Naive thymus-derived CD4-positive, alpha-beta T cell (primary cell): ENCODE measurements at places on chromosomes 16 and 17.

DNA sequence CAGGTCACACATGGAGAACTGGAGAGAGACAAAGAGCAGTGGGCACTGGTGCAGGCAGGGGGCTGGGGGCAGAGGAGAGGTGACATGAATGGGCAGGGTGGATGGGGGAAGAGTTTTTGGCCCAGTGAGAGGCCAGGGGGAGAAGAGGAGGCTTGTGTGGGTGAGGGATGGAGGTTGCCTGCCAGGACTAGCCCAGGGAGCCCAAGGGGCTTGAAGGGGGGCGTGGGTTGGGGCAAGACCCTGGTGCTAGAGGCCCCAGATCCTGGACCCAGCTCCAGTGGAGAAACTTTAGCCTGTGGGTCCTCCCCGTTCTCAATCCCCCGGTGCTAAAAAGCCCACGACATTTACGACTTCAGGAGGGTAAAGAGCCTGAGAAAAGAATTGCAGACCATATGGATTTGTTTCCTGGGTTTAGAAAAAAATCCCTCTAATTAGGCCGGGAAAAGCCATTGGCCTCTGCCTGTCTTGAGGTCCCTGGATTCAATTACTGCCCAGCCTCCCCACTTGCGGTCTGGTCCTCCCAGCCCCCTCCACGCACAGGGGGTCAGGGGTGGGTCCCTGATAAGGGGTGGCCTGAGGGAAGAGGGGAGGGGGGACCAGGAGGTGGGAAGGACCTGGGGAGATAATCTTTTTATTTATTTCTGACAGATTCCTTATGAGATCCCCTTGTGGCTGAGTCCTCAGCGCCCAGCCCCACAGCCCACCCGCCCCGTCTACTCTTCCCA is 33.0 kb downstream of the NGFR start:
- no peaks in the 10 kb centered on the region for H3K27me3 ChIP-seq
- no peak for DNase-seq
- no peak overlapping the region for H3K4me3 ChIP-seq
- no peaks in the 10 kb centered on the region for H3K4me1 ChIP-seq
- H3K27ac ChIP-seq, result no peak overlapping the region

DNA sequence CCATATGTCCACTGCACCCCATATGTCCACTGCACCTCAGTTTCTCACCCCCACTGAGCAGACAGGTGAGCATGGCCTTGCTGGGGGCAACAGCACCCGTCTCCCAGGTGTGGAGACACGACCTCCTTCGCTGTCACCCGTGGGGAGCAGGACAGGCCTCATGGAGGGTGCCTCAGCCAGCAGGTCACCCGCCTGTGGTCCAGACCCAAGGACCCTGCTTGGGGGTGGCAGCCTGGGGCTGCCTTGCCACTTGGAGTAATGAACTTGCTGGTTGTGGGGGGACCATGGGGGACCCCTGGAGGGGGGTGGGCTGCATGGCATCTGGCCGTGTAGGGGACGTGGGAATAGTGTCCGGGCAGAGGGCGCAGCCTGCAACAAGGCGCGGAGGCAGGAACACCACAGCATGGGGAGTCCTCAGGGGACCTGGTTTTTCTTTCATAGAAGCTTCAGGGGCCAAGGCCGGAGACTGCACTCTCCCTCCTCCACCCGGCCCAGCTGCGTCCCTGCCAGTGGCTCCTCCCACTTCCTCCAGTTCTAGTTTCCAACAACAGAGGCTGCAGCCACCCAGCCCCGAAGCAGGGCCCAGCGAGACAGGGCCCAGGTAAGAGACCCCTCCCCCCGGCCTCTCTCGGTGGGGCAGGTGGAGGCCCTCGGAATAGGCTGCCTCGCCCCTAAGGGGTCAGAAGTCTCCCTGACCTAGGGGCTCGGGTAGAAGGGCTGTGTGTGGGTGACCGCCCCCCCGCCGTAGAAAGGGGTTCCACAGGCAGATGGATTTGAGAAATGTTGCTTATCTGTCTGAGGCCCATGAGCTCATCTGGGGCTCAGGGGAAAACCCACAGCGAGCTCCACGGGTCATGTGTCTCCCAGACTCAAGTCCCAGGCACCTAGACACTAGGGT is at the start of gene NHLRC4:
TSS of gene NHLRC4 (plus strand) at position 531 of the 898 bp plus-strand sequence. CDS start 1,043 bp downstream, outside the sequence.
- peak; percentile 37 for DNase-seq
- H3K4me1 ChIP-seq, result peaks cover 13% of the 10 kb centered on the region
- peak within 1 kb of the TSS; percentile 53 for H3K4me3 ChIP-seq
- peak within 1 kb of the TSS; percentile 73 for H3K27ac ChIP-seq

GRCh38 chr17:36459045-36459444 is 27.4 kb upstream of the ZNHIT3 start:
- no peak for DNase-seq
- no peaks in the 10 kb centered on the region for H3K4me1 ChIP-seq
- H3K36me3 ChIP-seq, result no peaks in the 10 kb centered on the region
- H3K27me3 ChIP-seq, result no peaks in the 10 kb centered on the region

DNA sequence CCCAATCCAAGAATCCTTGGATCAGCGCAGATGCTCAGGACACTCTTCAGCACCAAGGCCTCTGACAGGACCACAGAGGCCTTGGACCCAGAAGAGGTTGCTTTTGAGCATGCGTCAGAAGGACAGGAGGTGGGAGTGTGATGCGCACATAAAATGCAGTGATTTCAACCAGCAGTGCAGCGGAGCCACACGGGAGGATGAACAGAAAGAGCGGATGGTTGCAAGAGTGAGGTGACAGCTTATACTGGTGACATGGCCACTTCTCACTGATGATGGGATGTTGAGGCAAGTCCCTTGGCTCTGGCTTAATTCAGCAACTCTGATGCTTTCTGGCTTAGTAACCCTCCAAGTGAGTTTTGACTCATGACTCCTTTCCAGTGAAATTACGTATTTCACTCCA is 25.2 kb upstream of the ERN1 start:
- no peak overlapping the region for H3K27ac ChIP-seq
- no peaks in the 10 kb centered on the region for H3K4me1 ChIP-seq
- no peak for DNase-seq
- no peaks in the 10 kb centered on the region for H3K27me3 ChIP-seq
- no peak overlapping the region for H3K4me3 ChIP-seq
- peaks cover 5% of the 10 kb centered on the region for H3K36me3 ChIP-seq

DNA sequence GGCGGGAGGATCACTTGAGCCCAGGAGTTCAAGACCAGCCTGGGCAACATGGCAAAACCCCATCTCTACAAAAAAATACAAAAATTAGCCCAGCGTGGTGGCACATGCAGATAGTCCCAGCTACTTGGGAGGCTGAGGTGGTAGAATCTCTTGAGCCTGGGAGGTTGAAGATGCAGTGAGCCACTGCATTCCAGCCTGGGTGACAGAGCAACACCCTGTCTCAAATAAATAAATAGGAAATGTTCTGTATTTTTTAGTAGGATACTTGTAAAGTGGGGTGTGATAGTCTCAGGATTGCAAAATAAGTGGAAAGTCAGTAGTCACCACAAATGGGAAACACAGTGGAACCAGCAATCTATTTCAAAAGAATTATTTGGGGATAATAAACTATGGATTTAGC is 4.0 kb downstream of the RSPRY1 start:
- no peaks in the 10 kb centered on the region for H3K27me3 ChIP-seq
- DNase-seq, result no peak
- no peak overlapping the region for H3K4me3 ChIP-seq
- no peak overlapping the region for H3K27ac ChIP-seq
- peaks cover 12% of the 10 kb centered on the region for H3K36me3 ChIP-seq

GRCh38 chr17:68277807-68278206 is 13.1 kb downstream of the SLC16A6 start:
- H3K36me3 ChIP-seq, result peaks cover 6% of the 10 kb centered on the region
- DNase-seq, result no peak
- H3K27ac ChIP-seq, result no peak overlapping the region
- no peak overlapping the region for H3K4me3 ChIP-seq
- no peaks in the 10 kb centered on the region for H3K4me1 ChIP-seq
- no peaks in the 10 kb centered on the region for H3K27me3 ChIP-seq

DNA sequence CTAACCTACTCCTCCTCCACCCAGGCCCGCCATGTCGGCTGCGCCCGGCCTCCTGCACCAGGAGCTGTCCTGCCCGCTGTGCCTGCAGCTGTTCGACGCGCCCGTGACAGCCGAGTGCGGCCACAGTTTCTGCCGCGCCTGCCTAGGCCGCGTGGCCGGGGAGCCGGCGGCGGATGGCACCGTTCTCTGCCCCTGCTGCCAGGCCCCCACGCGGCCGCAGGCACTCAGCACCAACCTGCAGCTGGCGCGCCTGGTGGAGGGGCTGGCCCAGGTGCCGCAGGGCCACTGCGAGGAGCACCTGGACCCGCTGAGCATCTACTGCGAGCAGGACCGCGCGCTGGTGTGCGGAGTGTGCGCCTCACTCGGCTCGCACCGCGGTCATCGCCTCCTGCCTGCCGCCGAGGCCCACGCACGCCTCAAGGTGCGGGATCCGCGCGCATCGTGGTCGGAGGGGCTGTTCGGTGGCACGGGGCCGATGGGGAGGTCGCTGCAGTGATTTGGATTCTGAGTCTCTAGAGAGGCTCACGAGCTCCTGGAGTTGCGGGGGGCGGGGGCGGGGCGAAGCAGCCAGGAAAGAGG is 878 bp downstream of the TRIM72 start:
- H3K27ac ChIP-seq, result no peak overlapping the region
- DNase-seq, result no peak
- peak overlapping the region; percentile 30 for H3K4me3 ChIP-seq

DNA sequence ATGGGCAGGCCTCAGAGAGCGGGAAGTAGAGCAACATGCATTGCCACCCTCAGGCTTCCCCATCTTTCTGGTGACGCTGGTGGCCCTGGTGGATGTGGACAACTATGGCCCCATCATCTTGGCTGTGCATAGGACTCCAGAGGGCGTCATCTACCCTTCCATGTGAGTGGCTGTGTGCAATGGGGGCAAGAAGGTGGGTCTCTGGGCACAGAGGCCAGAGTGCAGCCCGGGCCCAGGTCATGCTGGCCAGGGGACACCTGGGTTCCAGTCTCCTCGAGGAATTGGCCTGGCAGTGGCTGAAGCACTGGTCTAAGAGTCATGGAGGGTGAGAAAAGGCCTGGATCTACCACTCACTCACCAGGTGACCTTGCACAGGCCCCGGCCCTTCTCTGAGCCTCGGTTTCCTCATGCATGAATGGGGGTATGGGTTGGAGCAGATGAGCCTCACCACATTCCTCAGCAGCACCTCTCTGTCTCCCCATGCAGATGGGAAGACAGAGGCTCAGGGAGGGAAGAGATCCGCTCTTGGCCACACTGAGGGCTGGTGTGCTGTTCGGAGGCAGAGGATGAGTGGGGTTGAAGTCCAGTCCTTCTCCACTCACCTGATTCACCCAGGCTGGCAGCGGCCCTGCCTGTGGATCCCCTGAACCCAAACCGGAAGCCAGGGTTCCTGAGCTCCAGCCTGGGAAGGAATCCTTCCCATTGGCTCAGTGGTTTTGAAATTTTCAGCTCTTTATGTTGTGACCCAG is 7.2 kb upstream of the ADGRG3 start:
- H3K4me1 ChIP-seq, result no peaks in the 10 kb centered on the region
- no peak for DNase-seq
- H3K4me3 ChIP-seq, result no peak overlapping the region
- no peaks in the 10 kb centered on the region for H3K27me3 ChIP-seq

DNA sequence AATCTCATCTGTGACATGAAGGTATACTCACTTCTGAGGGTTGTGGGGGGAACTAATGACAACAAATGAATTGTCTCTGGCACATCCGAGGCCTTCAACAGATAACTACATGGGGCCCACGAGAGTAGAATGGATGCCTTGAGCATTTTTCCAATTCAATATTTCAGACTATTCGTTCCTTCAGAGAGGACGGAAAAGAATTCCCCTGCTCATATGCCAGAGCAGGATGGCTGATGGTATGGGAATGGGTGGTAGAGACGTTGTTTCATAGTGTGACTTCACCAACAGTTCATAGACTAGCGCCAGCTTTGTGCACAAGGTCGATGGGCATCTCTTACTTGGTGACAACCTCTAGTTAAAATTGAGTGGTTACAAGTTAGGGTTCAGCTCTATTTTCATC is 61.3 kb downstream of the HLF start:
- H3K27me3 ChIP-seq, result no peaks in the 10 kb centered on the region
- no peak for DNase-seq
- H3K4me3 ChIP-seq, result no peak overlapping the region

DNA sequence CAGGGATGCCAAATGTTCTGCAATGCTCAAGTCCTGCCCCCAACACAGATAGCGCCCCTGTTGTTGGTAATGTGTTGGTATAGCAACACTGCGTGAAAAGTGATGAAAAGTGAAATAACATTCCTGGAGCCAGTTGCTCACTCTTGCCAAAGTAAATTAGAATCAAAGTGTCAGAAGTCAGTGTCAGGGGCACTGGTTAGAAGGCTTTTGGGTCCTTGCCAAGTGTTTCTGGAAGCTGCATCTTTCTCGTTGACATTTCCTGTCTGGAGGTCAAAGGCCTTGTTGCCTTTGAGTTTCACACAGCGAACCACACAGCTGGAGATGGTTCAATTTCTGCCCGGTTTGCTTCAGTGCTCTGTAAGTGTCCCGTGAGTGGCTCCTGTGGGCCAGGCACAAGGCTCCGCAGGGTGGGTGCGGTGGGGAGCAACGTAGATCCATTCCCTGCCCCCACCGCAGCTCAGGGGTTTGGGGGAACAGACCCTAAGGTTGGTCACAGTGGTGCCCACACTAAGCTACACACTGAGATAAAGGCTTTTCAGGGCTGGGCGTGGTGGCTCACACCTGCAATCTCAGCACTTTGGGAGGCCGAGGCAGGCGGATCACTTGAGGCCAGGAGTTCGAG is 3.6 kb upstream of the SLC16A5 start:
- H3K4me1 ChIP-seq, result peaks cover 25% of the 10 kb centered on the region
- no peaks in the 10 kb centered on the region for H3K36me3 ChIP-seq
- no peak overlapping the region for H3K4me3 ChIP-seq
- H3K27me3 ChIP-seq, result no peaks in the 10 kb centered on the region

DNA sequence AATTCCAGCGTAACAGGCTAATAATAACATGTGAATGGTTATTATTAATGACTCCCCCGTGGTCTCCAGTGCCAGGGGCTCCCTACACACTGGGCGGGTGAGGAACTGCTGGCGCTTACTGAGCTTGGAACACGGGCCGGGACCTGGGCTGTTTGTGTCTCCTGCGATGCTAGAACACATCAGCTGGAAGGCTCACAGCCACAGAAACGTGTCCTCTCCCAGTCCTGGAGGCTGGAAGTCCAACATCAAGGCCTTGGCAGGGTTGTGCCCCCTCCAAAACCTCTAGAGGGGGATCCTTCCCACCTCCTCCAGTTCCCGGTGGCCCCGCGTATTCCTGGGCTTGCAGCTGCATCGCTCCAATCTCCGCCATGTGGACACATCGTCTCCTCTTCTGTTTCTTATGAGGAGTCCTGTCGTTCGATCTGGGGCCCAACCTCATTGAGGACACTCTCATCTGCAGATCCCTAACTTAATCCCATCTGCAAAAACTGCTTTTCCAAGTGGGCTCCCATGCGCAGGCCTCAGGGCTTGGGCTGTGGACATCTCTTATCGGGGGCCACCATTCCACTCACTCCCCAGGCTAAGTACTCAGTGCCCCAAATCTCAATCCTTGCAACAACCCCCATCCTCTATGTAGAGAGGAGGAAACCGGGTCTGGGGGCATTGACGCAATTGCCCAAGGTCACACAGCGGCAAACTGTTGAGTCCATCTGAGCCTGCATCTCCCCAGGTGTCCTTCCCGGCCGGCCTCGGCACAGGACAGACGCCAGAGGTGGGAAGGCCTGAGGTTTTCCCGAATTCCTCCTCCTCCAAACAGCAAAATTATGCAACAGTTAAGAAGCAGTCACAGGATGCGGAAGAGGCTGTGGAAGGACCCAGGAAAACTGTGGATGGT is 193.9 kb downstream of the IRF8 start:
- DNase-seq, result no peak
- H3K36me3 ChIP-seq, result no peaks in the 10 kb centered on the region
- H3K4me1 ChIP-seq, result no peaks in the 10 kb centered on the region
